Fibroblast of the conjunctiva (primary cell): ENCODE measurements at places on chromosomes 6 and 20.

- DNase-seq: no peak
Observed at GRCh38 chr6:166317261-166318212, 9.3 kb upstream of the PRR18 start.

GRCh38 chr6:147716434-147716833 is 207.9 kb downstream of the SAMD5 start:
- DNase-seq: no peak

DNA sequence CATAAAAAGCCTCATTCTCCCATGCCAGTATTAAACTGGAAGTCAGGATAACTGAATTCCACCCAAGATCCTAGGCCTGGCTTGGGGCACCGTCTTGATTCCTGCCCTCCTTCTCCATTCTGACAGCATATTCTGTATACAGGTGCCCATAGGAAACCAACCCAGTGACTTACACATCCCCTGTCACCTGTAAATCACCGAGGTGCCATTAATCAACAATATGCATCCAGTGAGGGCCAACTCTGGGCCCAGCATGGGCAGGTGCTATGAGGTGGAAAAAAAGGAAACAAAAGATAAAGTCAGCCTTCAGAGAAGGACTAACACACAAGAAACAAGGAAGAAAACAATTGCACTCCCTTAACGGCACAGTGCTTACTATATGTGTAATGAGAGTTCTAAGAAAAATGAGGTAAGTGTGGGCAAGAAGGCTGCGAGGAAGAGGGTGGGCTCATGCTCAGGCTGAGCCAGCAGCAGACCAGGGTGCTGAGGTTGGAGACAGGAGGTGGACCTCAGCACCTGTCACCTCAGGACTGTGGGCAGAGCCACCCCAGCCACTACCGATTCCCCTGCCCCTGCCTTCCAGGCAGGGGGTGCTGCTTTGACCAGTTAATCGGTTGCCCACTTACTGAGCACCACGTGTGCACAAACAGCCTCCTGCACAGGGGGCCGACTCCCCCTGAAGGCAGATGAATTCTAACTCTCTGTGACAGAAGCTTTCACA is 105.9 kb downstream of the TRERF1 start:
- no peak for DNase-seq

DNA sequence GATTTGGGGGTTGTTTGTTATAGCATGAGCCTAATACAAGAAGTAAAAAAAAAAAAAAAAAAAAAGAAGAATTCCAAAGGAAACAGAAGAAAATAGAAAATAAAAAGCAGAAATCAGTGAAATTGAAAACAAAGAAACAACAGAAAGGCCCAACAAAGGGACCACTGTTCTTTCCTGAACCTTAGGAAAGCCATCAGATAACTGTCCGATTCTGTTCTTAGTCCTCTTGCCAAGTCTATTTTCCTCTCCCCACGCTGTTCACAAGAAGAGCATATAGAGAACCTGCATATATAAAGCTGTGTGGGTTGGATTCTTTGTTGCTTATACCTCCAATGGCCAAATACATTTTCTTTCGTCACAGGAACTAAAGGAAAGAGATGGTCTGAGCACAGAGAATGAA is 38.0 kb upstream of the IPCEF1 start:
- no peak for DNase-seq

- no peak for DNase-seq
Observed at GRCh38 chr6:107132330-107132954, 17.1 kb upstream of the BEND3 start.

DNA sequence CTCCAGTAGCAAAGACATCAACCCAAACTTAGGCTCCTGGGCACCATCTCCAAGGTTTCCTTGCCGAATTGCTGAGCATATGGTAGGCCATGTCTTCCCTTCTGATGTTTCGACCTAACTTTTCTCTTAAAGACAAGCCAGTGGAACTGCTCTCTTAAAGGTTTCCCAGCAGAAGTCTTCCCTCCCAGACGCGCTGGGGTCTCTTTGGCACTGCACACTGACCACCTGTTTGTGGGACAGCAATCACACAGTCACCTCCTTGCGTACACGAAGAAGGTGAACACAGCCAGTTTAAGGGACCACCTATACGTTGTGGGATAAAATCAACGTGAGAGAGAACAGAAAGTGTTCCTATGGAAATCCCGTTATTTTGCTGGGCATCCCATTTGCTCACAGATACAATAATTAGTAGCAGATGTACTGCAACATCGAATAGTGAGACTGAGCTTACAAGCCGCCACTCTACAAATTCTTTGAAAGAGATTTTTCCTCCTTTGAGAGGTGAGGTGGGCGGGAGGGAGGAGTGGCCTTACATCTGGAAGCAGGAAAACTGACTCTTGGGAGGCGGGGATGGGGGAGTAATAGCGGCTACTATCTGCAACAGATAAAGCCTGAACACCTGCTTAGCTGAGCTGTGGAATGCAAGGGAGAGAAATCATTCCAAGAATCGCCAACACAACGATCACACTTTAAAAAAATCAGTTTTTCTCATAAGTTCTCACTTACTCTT is 9.9 kb downstream of the GRIK2 start:
- no peak for DNase-seq

DNA sequence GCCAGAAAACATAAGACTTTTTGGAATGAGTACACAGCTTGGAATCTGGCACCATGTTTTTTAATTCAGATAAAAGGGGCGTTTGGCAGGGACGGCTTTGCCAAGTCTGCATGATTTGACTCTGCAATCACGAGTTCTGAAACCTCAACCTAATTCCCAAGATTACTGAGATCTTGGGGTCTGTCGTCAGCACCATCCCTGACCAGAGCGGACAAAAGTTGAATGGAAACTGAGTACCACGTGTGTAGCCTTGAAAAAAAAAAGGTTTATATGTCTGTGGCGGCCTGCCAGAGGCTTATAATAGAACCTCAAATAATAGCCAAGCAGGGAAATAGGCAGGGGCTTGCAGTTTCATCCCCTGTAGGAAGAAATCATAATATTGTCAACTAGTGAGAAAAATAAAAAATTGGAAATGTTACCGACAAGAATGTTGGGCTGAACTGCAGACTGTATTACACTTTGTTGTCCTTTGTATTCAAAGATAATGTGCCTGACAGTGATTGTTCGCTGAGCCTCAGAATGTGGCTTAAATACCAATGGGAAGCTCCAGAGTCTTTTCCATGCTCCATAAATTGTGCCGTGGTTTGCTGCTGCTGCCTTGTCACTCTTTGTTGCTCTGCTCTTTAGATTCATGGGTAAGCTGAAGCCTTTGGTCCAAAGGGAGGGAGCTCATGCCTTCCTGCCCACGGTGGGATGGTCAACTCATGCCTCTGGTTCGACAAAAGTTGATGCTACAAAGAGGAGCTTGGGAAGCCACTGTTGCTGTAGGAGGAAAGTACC is 118.8 kb upstream of the ARID1B start:
- DNase-seq: peak; percentile 61

DNA sequence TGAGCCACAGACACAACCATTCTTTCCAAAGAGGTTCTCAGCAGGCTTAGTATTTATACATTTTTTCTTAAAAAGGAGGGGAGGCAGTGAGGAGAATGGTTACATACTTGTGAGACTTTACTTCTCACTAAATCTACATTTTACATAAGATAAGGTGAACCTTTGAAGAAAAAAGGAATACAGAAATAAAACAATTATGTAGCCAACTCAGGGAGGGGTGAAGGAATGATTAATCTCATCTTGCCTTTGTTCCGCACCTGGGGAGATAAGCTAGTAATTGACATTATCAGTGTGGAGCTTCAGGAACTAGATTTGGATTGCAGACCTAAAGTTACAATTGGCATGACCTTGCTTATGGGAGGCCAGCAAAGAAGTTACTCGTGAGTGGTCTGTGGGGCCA is 221.8 kb upstream of the GGTLC1 start:
- DNase-seq: no peak

DNA sequence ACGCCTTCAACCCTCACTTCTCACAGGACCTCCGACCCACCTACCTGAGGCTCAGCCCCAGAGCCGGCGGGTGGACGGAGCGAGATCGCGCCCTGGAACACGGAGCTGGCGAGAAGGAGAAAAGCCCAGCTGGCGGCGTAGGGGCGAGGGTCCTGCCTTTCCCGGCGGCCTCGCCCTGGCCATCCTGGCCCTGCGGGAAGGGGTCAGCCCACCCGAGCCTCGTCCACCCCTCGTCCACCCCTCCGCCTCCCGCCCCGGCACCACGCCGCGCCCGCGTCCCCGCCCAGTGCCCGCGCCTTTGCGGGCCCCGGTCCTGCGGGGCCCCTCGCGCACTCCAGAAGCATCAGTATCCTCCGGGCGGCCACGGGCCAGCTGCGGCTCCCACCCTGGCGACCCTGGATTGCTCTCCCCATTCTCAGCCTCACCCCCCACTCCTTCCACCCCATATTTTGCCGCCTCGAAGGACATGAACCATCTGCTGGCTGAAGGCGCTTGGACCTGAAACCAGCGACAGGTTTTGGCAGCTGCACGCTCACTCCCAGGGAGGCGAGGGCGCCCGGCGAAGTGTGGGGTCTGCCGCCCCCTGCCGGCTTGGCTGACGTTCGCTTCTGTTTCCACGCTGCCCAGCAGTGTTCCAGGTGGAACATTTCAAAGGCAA is 65.1 kb downstream of the PLG start:
- peak; percentile 35 for DNase-seq

DNA sequence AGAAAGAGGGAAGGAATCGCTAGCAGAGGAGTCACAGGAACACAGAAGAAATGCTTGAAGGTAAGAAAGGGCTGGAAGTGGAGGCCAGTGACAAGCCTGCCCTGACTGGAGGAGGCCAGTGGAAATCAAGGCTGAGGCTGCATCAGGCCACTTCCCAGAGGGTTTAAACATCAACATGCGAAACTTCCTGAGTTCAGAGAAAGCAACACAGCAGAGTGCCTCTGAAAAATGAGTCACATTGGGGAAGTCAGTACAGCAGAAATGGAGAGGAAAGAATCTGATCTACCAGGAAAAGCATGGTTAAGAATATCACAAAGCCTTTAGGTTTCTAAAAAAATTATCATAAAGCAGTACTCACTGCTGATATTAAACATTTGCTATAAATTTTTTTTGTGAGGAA is 23.3 kb downstream of the NAPB start:
- no peak for DNase-seq

DNA sequence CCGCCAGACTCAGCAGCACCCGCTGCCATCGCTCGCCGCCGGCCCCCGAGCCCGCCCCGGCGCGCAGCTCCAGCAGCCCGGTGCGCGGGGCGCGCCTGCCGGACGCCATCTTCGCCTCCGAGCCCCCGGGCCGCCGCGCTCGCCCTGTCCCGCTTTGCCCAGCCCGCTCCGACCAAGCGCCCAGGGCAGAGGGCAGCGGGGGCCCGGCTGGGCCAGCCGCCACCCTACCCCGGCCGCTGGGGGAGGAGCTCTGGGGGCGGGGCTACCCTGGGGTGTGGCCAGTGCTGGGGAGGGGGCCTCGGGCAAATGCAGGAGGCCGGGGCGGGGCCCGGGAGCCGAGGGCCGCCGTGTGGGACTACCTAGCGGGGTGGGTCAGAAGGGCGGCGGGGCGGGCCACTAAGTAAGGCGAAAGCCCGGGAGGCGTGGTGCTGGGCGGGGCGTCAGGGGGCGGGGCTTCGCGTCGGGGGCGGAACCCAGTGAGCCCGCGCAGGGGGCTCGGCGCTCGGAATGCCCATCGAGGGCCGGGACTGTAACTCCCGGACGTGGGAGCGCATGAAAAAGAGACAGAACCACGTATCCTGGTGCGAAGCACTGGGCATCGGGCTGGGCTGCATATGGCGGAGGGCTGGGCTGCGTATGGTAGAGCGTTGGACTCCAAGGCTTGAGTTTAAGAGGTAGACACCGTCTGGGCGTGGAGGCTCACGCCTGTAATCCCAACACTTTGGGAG is at the start of gene SNTA1:
Gene SNTA1 (minus strand): TSS at position 252 of the 728 bp plus-strand sequence. CDS start 143 bp downstream, at position 109.
- peak; percentile 60 for DNase-seq

- no peak for DNase-seq
Observed at GRCh38 chr6:23319582-23319981, 750.2 kb downstream of the HDGFL1 start.

- no peak for DNase-seq
Observed at GRCh38 chr20:14716351-14716801, 379.0 kb upstream of the FLRT3 start.

DNA sequence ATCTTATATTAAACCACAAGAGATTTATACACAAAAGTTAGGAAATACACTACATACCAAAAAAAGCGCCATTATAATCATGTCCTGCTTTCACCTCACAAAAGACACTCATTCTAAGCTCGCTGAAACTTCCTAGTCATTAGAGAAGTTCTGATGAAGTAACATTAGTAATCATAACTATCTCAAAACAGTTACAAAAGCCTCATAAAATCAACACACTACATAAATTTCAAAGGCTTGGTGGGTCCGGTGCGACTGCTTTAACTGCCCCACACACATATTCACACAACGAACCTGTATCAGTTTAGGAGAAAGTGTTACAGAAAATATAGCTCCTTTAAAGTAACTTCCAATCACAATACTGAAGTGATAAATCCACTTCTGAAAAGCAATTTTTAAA is 1.9 kb downstream of the PHIP start:
- no peak for DNase-seq

DNA sequence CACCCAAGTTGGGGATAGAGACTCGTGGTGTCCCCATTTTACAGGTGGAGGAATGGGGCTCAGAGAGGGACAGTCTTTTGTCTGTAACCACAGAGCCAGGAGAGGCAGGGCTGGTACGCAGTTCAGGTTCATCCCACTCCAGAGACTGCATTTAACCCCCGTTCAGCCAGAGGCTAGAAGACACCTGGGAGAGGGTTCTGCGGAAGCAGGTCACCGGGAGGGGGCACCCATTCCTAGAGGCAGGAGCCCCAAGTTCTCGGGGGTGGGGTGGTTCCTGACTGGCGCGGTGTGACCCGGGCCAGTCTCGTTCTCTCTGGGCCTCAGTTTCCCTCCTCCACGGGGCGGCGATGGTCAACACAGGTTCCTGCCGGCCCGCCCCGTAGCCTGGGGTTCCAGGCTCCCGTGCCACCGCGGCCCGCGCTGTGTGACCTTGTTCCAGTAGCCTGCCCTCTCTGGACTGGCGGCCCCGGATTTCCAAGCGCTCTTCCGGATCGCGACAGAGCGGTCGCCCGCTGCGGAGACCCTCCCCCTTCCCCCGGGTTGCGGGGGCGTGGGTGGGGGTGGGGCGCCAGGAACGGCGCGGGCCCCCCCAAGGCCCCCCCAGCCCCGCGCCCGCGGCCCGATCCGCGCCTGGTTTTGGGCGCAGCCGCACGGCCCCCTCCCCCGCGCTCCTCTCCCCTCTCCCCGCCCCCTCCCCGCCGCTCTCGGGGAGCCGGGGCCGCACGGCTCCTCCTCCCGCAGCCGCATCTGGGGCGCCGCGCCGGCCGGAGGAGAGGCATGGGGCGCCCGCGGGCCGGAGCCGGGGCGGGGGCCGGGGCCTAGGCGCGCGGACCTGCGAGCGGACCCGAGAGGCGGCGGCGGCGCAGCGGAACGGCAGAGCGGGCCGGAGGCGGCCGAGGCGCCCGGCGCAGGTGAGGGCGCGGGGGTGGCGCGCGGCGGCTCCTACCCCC is at the start of gene DLGAP4:
Gene DLGAP4 (plus strand): TSS at position 738 of the 950 bp plus-strand sequence. CDS start 125,379 bp downstream, outside the sequence.
- no peak for DNase-seq

DNA sequence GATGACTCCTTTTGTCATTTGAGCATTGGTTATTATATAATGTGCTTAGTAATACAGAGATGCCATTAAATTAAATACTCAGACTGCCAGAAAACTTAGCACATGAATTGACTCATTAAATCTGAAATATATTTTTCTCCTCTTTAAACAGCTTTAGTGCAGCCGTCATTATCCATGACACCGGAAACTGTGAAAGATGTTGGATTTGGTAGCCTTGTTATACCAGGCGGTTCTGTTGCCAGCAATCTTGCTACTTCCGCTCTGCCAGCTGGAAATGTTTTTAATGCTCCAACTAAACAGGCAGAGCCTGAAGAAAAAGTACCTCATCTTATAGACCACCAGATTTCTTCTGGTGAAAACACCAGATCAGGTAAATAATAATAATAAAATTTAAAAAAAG is 97.6 kb downstream of the SCAF8 start:
- DNase-seq: no peak

GRCh38 chr6:29961966-29962365 is 19.6 kb downstream of the HLA-A start:
- no peak for DNase-seq
